ENCODE measurements at places on chromosomes 4 and X.

GRCh38 chr4:119648398-119648797, 19.8 kb upstream of the PDE5A start:
- no peak for DNase-seq

GRCh38 chrX:47182106-47182700, 11.4 kb upstream of the UBA1 start:
- no peak for DNase-seq

- DNase-seq = no peak
Observed at GRCh38 chr4:118754890-118755289, 69.7 kb downstream of the METTL14 start.

GRCh38 chrX:45952030-45952429, 593.2 kb downstream of the ZNF674 start:
- DNase-seq = no peak

DNA sequence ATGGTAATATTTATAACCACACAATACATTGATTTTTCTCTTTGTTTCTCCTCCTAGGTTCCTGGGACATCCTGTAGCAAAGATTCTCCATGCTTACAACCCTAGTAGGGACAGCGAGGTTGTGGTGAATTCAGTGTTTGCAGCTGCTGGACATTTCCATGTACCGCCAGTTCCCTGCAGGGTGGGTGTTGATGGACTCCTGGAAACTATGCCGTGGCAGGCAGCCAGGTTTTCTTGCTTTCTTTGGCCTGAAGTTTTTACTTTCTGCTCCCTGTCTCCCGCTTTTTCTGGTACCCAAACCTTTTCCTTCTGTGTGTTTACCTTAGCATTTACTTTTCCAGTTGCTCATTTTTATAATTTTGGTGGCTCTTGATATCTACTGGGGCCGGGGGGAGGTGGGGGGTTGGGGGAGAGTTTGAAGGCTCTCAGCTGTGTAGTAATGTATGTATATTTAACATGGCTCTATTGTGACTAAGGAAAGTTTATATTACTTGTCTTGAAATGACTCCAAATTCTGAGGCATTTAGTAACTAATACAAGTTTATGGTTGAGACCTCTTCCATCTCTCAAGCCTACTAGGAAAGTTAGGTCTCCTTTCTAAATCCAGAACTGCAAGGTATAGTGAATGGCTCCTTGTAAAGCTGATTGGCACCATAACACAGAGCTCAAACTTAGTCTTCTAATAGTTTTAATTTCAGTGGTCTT, 89.7 kb downstream of the TMEM131L start:
- DNase-seq = no peak

- no peak for DNase-seq
Observed at GRCh38 chr4:85732124-85732523, 257.2 kb downstream of the ARHGAP24 start.

- DNase-seq = no peak
Observed at GRCh38 chr4:184402740-184403383, 71.5 kb downstream of the IRF2 start.

GRCh38 chrX:12866451-12867377, at the start of gene TLR7:
TLR7 (plus strand) TSS chrX:12867072; CDS start chrX:12867579, 507 bp downstream.
- DNase-seq = peak; percentile 48

- peak; percentile 95 for DNase-seq
Observed at GRCh38 chr4:40672528-40673522, 43.2 kb upstream of the RBM47 start.

DNA sequence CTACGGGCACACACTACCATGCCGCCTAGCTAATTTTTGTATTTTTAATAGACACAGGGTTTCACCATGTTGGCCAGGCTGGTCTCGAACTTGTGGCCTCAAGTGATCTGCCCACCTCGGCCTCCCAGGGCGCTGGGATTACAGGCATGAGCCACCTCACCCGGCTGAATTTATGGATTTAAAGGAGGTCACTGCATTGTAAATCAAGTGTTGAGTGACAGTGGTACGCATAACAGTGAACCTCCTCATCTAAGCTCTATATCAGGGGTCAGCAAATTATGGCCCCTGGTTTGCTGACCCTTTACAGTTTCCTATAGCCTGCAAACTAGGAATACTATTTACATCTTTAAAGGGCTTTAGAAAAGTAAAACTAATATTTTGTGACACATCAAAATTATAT, 2.6 kb upstream of the UXT start:
- DNase-seq = no peak

DNA sequence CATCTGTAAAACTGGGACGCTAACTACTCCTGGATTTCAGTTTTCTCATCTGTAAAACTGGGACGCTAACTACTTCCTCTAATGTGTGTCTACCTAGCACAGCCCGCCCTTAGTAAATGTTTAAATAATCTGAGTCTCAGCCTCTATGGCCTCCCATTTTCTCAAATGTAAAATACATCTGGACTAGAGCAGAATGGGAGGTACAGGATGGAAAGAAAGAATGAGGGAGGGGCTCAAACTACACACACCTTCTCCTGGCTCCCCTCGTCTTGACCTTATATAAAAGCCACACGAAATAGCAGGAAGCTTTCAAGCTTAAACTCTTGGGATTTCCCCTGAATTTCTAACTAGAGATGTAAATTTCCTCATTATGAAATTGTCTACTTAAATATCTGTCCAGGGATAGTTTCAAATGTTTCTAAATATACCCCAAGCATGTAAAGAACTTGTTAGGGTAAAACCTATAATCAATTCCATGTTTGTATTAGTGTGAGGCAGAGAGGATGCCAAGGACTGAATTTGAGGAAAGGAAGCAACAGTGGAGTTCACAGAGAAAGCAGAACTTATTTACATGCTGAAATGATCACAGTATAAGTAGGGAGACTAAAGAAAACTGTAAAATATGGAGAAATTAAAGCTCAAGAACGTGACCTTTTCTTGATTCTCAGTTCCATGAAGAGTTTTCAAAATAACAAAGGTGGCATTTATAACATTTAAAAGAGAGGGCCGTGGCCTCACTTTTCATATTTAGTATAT, 220.0 kb downstream of the NWD2 start:
- DNase-seq = peak; percentile 44

- DNase-seq = no peak
Observed at GRCh38 chr4:178356725-178357124, 914.5 kb upstream of the AGA start.

DNA sequence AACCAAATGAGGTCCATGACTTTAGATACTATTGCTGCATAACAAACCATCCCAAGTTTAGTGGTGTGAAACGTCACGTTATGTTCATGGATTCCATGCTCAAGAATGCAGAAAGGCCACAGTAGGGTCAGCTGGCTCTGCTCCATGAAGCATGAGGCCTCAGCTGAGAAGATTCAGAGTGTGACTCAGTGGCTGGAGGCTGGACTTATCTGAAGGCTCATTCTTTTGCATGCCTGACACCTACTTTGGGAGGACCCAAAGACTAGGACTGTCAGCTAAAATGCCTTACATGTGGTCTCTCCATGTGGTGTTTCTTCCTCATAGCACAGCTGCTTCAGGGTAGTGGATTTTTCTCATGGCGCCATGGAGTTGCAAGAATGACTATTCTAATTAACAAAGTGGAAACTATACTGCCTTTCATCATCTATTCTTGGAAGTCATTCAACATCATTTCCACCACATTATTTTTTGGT, 11.5 kb upstream of the CCDC149 start:
- DNase-seq = no peak

DNA sequence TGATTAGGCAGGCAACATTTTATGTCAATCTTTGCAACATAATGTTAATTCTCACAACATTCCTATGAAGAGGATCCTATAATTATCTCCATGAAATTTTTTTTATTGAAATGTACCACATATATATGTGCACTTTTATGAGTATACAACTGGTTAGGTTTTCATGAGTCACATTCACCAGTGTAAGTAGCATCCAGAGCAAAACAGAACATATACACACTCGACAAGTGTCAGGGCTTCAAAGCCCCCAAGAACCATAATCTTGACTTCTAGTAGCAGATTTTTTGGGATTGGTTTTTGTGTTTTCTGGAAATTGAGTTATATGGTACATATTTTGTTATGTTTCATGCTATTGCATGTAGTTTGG, 62.4 kb downstream of the ARHGAP10 start:
- DNase-seq = no peak

DNA sequence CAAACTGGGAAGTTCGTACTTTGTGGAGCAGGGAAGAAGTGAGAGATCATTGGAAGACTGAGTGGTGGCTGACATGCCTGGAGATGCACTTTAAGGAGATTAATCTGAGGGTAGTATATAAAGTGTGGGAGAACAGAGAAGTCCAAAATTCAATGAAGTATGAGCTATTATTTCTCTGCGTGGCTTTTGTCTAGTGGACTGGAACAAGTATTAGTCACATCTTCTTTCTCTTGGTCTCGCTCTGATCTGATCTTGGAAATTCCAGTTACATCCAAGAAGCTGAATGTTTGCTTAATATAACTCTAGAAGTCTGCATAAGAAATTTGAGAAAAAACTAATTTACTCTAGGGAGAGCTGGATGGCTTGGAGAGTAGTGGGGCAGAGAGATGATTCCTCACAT, 64.8 kb upstream of the NR0B1 start:
- DNase-seq = no peak
